ENCODE measurements at places on chromosomes 7 and 10. TPM values are rescaled to one million over a fixed set of nuclear protein-coding genes. Genes with fewer than 3 reads are reported as not detected.

DNA sequence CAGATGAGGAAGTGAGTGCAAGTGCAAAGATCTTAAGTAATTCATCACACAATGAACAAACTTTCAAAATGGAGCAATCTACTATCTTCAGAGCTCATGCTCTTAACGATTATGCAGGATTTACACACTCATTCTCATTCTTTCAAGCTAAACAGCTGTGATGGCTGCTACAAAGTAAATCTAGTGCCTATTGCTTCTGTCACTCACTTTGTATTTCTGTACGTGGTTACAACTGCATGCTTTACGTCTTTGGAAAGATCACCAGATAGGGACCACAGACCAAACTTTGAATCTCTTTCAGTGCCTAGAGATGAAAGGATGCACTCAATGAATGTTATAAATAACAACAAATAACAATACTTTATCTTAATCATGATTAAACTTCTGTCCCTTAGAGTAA lies 194.6 kb downstream of the MAGI2 start:
- DNase-seq, result no peak

GRCh38 chr10:69499726-69500689 lies 48.7 kb downstream of the TSPAN15 start:
- no peak for DNase-seq

Gene ANKRD30A
- not detected for total RNA-seq

Gene C10orf62
- not detected for total RNA-seq

GRCh38 chr10:85919491-85920021 lies 447.0 kb downstream of the GRID1 start:
- DNase-seq, result no peak

DNA sequence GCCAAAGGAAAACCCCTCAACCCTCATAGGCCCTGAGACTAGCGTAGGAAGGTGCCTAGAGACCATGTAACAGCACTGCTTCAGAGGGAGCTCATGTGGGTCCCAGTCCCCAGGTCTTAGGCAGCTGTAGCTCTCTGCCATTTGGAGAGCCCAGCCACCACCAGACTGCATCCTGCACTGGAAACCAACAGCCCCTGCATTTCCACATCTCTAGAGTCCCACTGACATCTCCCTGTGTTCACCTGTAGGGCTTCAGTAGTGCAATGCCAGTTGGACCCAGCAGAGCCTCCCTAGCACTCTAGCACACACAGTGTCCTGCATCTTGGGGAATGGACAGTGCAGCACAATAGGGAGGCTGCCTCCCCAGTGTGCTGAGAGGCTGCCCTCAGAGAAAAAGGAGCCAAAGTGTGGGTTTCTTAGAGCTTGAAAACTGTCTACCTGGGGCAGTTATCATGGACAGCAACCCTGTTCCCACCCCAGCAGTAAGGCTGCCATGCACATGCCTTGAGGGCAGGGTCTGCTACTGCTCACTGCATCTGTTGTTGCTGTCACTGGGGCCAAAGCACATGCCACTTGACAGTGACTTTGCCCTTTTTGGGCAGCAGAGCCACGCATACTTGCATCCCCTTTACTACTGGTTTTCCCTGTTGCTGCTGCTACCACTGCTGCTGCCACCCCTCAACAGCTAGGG lies 46.7 kb upstream of the ANTXRL start:
- no peak for DNase-seq

- no peak for DNase-seq
Observed at GRCh38 chr10:48778193-48778857, 93.7 kb downstream of the WDFY4 start.

DNA sequence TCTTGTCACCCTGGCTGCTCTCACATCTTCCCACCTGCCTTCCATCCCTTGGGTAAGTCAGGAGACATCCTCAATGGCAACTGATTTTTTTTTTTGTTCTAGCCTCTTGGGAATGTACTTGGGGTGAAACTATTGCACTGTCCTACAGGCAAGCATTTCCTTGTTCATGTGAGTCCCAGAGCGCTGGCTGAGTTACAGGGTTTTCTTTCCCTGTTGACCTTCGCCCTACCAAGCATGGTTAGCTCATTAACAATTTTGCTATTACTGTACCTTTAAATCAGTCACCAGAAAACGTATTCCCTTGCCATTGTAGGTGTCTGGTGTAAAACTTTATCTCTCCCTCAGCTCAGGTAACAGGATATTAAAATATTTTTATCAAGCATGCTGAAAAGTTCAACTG lies 98.9 kb downstream of the PRLHR start:
- no peak for DNase-seq

GRCh38 chr7:94425546-94425945 lies 30.9 kb downstream of the COL1A2 start:
- no peak for DNase-seq

Gene CYP2C19
- not detected for total RNA-seq

Data from K562 (cell line).